Common myeloid progenitor, CD34-positive (primary cell): ENCODE measurements at places on chromosomes 4 and X.

DNA sequence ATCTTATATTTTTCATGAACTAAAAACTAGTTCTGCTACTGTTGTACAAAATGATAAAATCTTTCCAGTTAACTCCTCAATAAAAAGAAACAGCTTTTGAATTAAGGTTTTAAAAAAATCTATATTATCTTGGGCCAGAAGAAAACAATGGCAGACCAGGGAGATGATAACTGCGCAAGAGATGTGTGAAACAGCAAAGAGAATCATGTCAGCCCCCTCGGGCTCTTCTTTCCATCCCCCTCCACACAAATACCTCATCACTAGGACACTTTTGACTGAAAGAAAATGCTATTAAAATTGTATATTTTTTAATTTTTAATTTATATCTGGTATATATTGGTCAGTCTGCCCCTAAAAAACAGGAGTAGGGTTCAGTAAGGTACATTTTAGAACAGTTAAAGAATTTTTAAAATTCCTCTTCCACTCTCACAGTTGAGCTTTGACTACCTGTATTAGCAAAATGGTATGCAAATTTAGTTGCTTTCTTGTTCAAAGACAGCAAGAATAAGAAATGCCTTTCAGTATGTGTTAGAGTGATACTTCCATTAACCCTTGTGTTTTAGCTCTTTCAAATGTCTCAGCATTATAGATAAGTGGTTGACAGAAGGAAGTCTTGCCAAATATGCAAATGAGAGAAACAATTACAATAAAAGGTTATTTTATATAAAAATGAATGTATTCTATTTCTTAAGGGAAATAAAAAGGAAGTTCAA, 36.4 kb upstream of the LCORL start:
- no peak for DNase-seq

GRCh38 chr4:78517050-78517652, 34.4 kb upstream of the ANXA3 start:
- DNase-seq = peak; percentile 47

- peak; percentile 31 for DNase-seq
These were observed 1.1 kb upstream of the RRH start for GRCh38 chr4:109826719-109827118.

DNA sequence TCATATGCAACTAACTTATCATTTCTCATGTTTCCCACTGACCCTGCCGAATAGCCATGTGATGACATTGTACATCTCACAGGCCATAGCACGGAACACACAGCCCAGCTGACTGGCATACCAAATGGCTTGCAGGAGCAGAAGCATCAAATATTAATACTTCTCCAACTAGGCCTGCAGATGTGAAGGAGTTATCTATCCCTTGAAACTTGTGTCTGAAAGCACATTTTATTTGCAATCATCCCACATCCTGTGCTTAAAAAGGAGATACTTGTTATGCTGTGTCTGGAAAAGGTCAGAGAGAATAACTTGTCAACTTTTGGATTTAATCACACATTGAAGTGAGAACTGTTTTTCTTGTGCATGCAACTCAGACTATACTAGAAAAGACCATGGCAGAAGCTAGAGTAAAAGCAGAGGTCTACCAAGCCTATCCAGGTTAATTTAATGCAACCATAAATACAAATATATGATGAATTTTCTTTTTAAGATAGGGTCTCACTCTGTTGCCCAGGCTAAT, 100.4 kb downstream of the IRF2 start:
- DNase-seq = no peak

- DNase-seq = no peak
These were observed 1443.4 kb upstream of the TENM3 start for GRCh38 chr4:180799798-180800197.

DNA sequence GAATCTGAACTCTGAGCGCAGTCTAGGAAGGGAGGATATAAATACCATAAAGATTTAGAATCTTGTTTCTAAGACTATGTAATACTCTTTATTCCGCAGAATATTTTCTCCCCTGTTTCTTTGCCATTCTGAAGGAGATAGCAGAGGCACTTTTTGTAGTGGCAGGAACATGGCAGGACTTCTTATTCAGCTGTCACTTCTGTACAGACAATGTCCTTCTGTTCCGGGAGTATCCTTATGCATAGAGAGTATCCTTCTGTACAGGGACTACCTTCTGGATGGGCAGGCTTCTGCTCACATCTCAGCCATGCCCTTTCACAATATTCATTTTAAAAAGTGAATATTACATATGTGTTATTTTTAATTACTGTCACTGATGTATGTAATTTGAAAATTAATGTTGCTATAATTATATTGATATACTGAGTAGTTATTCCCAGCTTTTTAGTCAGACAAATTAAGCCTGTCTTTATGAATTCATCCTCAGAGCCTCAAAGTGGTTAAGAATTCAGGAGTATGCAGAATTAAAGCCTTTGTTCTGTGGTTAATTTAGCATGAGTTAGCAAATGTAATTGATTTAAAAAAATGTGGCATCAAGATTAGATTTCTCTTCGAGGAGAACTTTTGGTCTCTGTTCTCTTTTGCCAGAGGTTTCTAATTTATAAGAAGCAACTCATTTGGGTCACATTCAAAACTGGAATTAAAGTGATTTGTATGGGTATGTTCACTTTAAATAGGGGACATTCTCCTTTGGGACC, 174.4 kb downstream of the FHIP1A start:
- no peak for DNase-seq

DNA sequence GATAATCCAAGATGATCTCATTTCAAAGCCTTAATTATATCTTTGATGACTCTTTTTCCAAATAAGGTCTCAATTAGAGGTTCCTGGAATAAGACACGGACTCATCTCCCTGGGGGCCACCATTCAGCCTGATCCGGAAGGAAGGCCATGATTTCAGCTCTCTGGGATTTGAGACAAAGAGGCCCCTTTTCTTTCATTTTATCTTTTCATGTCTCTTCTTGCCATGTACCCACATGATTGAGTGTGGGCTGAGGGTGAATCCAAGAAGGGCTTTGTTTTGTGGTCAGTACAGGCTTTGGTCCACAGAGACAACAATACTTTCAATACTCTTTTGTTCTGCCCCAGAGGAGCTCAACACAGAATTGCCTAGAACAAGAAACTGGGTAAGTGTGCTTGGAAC, 261.2 kb downstream of the TRIML1 start:
- DNase-seq = no peak
